ENCODE measurements at places on chromosomes 5 and 9.

DNA sequence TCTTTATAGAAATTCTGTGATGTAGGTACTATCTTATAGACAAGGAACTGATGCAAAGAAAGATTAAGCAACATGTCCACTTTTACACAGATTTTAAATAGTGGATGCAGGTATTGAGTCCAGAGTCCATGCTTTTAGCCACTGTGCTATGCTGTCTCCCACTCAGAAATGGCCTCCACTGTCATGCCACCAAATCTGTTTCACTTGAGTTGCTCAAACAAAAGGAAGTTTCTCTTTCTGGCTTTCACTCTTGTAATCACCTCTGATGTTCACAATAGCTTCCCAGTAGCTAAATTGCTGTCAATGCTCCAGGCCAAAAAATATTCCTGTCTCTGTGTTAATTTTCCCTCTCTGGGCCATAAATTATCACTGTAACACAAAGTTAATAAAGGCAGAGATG is 77.0 kb upstream of the RASA1 start:
- no peak for DNase-seq

- no peak for DNase-seq
These were observed 29.0 kb upstream of the ANKRD33B start for GRCh38 chr5:10534561-10535530.

- DNase-seq, result no peak
These were observed 40.0 kb downstream of the LARP1 start for GRCh38 chr5:154795235-154795596.

GRCh38 chr5:177320879-177321278 is 9.2 kb upstream of the MXD3 start:
- DNase-seq, result peak; percentile 75

DNA sequence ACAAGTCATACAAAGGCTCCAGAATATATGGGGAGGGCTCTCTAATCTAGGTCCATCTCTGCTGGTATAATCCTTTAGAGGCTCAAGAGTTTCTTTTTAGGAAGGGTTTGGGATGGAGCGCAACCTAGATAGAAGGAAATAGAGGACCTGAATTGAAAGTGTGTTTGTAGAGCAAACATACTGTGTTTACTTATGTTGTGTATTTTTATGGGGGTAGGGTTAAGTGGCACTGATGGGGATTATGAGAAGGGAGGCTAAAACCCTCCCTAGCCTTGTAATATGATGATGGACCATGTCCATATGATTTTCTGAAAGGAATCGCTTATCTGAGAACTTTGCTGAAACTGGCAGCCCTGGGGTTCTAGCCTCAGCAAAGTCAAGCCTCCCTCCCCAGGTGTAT is 4.4 kb upstream of the ELL2 start:
- no peak for DNase-seq

- no peak for DNase-seq
These were observed 90.8 kb downstream of the HACD4 start for GRCh38 chr9:20940447-20941173.

DNA sequence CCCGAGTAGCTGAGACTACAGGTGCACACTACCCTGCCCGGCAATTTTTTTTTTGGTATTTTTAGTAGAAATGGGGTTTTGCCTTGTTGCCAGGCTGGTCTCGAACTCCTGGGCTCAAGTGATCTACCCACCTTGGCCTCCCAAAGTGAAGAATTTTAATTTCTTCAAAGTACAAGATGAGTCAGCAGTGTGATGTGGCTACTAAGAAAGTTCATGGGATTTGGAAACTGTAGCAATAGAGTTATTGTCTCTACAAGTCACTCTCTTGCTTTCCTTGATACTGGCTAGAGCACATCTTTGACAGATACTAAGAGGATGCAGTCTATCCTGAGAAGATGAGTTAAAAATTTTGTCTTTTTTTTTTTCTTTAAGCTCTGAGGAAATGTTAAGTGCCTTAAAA is 1.6 kb downstream of the CREB3 start:
- DNase-seq, result no peak

- no peak for DNase-seq
These were observed 16.3 kb downstream of the BRD3OS start for GRCh38 chr9:134041649-134041962.

GRCh38 chr9:2418619-2419018 is 203.0 kb upstream of the VLDLR start:
- no peak for DNase-seq

DNA sequence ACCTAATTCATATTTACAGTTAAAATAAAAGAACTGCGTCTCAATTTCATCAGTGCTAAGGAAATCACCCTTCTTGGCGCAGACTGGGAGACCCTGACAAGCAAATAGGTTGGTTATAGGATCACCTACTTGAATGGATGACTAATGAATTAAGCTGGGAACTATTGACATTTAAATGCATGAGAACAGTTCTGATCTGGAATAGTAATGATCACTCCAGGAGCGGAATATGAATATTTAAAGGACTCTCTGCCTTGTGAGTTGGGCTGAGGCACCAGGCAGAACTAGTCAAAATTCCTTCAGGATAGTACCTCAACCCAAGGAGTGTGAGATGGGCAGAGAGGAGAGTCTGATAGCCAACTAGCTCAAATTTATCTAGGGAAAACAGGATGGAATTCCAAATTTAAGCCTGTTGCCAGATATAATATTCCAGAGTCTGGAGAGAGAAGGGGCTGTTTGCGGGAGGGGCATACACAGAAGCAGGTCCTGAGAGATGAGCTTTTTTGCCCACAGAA is 364.4 kb downstream of the CSNK1G3 start:
- no peak for DNase-seq

DNA sequence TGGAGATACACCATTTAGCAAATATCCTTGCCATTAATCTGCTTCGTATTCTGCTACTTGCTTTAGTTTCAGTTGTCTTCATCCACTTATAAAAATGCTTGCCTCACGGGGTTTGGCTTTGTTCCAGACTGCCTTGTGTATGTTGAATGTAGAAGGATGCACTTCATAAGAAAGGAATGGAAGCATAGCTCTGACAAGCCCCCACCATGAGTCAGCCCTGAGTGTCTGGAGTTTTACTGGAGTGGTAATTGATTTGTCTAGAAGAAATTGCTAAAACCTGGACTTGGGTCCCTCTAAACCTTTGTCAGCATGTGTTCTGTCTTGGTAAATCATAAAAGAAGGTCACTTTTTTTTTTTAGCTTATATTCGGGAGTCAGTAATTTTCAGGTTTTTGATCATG is 4.6 kb downstream of the TEX48 start:
- DNase-seq, result no peak

DNA sequence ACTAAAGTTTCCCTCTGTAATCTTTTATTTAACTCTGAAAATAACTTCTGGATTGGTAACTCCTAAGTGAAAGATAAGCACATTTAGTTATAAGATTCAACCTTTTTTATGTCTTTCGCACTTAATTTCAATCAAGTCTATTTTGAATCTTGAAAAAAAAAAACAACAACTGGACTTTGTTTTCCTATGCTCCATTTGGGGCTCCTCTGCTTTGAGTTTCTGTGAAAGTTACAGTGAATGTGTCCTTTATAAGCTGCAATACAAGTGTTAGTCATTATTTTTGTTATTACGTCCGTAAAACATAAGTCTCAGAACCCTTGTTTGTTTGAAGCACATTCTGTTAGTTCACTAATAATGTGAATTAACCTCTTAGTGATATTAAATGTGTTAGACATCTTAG is 276.8 kb downstream of the ADAMTS6 start:
- no peak for DNase-seq

DNA sequence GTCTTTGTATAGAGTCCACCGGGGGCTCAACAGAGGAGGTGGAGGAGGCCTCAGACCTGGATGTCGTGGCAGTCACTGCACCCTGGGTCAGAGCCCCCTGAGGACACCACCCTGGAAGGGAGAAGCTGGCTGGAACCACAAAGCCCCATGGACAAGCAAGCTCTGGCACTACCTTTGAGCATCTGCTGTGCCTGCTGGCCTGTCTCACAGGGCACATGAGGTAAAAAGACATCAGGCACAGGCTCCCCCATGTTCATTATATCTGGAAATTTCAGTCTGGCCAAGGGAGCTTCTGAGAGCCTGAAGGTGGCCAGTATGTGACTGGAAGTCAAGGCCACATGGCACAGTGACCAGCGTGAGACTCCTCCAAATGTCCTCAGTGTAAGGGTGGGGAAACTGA is 22.9 kb downstream of the KCNMB1 start:
- DNase-seq, result no peak

DNA sequence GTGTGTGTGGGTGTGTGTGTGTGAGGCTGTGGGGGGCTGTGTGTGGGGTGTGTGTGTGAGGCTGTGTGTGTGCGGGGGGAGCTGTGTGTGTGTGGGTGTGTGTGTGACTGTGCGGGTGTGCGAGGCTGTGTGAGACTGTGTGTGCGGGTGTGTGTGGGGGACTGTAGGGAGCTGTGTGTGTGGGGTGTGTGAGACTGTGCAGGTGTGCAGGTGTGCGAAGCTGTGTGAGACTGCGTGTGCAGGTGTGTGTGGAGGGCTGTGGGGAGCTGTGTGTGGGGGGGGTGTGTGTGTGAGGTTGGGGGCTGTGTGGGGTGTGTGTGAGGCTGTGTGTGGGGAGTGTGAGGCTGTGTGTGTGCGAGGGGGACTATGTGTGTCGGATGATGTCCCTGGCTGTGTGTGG is 23.2 kb downstream of the AHRR start:
- no peak for DNase-seq

- DNase-seq, result no peak
These were observed 48.9 kb downstream of the CXXC5 start for GRCh38 chr5:139696894-139697658.

GRCh38 chr9:89807101-89807395 is 202.2 kb downstream of the GADD45G start:
- DNase-seq, result no peak

DNA sequence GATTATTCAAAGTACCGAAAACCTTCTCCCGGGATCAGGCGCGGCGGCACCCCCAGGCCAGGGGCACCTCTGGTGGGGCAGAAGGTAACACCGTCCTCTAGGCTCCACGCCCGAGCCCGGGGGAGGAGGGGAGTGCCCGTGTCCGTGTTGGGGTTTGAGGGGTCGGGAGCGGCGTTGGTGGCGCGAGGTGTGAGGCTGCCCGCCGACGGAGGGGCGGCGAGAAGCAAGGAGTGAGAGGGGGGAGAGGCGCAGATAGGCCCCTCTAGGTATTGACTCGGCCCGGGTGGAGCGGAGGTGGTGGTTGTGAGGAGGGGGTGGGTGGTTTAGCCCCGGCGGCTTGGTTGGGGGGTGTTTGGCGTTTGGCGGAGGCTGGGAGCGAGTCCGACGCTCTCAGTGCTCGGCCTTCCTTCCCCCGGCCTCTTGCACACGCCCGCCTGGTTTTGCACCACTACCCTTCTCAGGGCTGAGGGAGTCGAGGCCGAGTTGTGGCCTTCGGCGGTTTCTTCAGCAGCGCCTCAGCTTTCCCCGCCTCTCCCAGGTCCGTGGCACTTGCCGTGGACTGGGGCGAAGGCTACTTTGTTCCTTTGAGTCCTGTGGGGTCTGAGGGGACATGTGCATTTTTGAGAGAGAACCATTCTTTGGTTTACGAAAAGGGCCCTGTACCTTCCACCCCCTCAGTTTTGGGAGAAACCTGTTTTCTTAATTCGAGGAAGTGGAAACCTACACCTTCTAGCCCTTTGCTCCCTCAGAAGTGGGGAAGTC is 450 bp downstream of the GPBP1 start:
- DNase-seq, result no peak

DNA sequence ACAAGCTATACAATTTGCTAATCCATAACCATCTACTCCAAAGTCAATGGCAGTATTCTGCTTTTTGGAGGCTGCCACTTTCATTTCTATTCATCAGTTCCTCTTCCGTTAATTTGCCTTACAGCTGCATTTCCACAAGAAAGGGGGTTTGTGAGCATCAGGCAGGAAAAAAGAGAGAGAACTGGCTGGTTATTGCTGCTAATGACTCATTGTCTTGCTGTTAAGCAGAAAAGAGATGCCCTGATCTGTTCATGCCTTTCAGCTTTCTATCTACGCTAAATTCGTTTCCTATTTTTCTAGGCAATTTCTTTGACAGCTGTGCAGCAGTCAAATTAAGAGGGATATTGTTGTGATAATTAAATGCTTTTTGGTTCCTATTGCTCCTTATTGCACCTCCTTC is 65.9 kb upstream of the GNAQ start:
- DNase-seq, result peak; percentile 77

DNA sequence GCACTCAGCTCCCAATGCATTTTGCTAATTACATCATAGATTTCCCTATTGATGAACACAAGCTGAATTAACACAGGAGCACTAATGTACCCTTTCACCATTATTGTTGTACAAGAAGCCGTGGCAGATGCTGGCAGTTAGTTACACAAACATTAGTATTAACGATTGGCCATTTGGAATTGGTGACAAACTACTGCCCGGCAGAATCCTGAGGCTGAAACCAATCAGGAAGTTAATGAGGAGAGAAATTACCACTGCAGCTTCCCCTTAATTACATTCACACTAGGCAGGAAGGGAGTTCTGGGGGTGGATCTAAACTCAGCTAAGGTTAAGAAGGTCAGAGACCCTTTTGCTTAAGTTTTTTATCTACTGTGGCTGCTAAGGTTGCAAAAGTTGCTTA is 9.6 kb upstream of the DMRT3 start:
- DNase-seq, result no peak

GRCh38 chr5:149474198-149474597 is 77.0 kb downstream of the CSNK1A1 start:
- DNase-seq, result no peak

- DNase-seq, result no peak
These were observed 201.2 kb downstream of the GAPVD1 start for GRCh38 chr9:125462861-125463291.

DNA sequence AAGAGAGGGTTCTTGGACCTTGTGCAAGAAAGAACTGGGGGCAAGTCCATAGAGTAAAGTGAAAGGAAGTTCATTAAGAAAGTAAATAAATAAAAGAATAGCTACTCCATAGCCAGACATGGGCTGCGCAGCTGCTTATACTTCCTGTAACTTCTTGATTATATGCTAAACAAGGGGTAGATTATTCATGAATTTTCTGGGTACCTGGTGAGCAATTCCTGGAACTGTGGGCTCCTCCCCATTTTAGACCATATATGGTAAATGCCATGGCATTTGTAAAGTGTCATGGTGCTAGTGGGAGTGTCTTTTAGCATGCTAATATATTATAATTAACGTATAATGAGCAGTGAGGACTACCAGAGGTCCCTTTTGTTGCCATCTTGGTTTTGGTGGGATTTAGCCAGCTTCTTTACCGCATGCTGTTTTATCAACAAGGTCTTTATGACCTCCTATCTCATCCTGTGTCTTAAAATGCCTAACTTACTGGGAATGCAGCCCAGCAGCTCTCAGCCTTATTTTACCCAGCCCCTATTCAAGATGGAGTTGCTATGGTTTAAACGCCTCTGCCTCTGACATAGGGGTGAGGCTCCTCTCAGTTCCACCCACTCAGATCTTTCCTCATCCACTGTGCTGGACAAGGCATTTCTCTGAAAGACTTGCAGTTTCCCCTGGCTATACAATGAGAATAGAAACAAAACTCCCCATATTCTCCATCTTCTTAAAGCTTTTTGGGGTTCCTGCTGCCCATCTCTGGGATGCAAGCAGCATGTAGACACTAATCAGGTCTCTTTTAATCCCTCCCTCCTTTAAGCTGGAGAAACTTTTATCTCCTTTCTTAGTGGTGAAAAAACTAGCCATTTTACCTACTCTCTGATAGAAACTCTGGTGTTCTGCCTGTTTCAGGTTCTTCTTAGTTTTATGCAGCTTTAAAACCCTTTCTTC is 91.2 kb downstream of the ARRDC3 start:
- DNase-seq, result no peak
